ENCODE measurements at places on chromosomes 7 and 10. TPM values are rescaled to one million over a fixed set of nuclear protein-coding genes. Genes with fewer than 3 reads are reported as not detected.

DNA sequence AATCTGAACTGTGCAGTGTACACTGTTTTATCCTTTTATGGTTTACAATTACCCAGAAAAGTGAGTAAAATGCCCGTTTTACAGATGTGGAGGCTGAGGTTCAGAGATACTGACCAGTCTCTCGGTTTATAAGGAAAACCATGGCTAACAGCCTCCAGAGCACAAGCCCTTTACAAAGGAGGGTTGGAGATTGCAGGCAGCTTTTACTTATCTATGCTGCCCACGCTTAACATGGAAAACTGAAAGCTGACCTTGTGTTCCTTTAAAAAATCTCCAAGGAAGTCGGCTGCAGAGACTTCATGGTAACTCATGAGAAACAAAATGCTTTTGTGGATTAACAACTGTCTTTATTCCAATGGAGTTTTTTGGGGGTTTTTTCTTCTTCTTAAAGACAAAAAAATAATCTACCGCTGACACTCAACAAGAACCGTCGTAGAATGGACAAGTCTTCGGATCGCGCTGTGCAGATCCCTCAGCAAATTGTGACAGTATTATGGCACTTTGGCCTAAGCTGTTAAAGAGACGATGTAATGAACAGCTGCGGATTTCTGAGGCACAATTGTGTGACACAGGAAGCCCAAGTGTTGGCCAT lies 654 bp upstream of the SLF2 start:
- H3K36me3 ChIP-seq: no peaks in the 10 kb centered on the region
- peak overlapping the region; percentile 97 for H3K4me3 ChIP-seq
- no peak overlapping the region for H3K27ac ChIP-seq
- DNase-seq: no peak
- H3K4me1 ChIP-seq: peaks cover 10% of the 10 kb centered on the region

DNA sequence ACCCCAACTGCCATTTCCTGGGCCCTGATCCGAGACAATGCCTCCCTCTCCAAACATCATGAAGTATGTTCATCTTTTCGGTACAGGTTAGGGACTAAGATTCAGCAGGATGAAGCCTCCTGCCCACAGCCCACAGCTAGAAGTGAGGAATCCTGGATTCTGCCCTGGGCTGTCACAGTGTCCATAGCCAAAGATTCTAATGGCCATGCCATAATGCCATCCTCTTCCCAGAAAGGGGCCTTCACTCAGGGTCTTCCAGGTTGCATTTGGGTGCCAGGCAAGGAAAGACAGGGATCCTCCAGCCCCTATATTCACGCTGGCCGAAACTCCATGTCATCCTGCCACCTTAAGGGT lies 15.7 kb upstream of the ZMIZ1 start:
- H3K36me3 ChIP-seq: no peaks in the 10 kb centered on the region

GRCh38 chr10:71647526-71648253 lies 71.9 kb downstream of the C10orf105 start:
- no peaks in the 10 kb centered on the region for H3K4me1 ChIP-seq
- H3K4me3 ChIP-seq: no peak overlapping the region
- H3K27ac ChIP-seq: no peak overlapping the region
- no peaks in the 10 kb centered on the region for H3K27me3 ChIP-seq

GRCh38 chr10:484441-484924 lies 205.0 kb downstream of the DIP2C start:
- DNase-seq: peak; percentile 55
- peak overlapping the region; percentile 35 for H3K4me3 ChIP-seq
- no peaks in the 10 kb centered on the region for H3K36me3 ChIP-seq
- H3K27me3 ChIP-seq: no peaks in the 10 kb centered on the region

GRCh38 chr7:70647801-70648498 lies 484.0 kb upstream of the GALNT17 start:
- H3K27ac ChIP-seq: no peak overlapping the region
- H3K4me3 ChIP-seq: no peak overlapping the region
- H3K36me3 ChIP-seq: no peaks in the 10 kb centered on the region

- H3K4me3 ChIP-seq: no peak overlapping the region
- H3K36me3 ChIP-seq: no peaks in the 10 kb centered on the region
- H3K27me3 ChIP-seq: no peaks in the 10 kb centered on the region
- H3K27ac ChIP-seq: no peak overlapping the region
- no peaks in the 10 kb centered on the region for H3K4me1 ChIP-seq
- DNase-seq: no peak
Measured at GRCh38 chr7:24835643-24836042, 78.4 kb upstream of the GSDME start.

The ASAH2 gene
- total RNA-seq: 0.48 TPM

The LRRC4 gene
- total RNA-seq: 0.72 TPM

GRCh38 chr10:50324046-50324445 lies 72.7 kb upstream of the ASAH2 start:
- no peaks in the 10 kb centered on the region for H3K36me3 ChIP-seq
- DNase-seq: no peak
- no peak overlapping the region for H3K4me3 ChIP-seq
- H3K27ac ChIP-seq: no peak overlapping the region

- no peak for DNase-seq
- H3K27ac ChIP-seq: no peak overlapping the region
- H3K36me3 ChIP-seq: no peaks in the 10 kb centered on the region
- H3K4me1 ChIP-seq: no peaks in the 10 kb centered on the region
- H3K27me3 ChIP-seq: no peaks in the 10 kb centered on the region
Measured at GRCh38 chr10:77317221-77317620, 320.4 kb downstream of the KCNMA1 start.

The TMEM229A gene
- total RNA-seq: 0.92 TPM

DNA sequence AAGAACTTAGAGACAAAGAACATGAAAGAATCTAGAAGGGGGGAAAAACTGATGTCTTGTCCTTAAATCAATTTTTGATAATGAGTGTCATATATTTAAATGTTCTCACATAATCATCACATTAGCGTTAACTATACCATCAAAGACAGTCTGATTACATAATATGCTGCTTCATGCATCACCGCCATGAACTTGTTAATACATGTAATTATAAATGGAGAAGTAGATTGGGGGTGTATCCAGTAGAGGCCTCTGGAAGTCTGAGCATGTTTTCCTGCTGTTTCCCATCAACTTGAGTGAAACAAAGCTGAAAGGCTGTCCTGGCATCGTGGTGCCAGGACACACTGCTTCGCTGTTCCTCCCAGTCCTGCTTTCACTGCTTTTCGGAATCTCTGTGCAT lies 48.2 kb downstream of the PRLHR start:
- no peaks in the 10 kb centered on the region for H3K36me3 ChIP-seq
- no peak overlapping the region for H3K27ac ChIP-seq
- no peak for DNase-seq
- no peaks in the 10 kb centered on the region for H3K27me3 ChIP-seq
- no peaks in the 10 kb centered on the region for H3K4me1 ChIP-seq

DNA sequence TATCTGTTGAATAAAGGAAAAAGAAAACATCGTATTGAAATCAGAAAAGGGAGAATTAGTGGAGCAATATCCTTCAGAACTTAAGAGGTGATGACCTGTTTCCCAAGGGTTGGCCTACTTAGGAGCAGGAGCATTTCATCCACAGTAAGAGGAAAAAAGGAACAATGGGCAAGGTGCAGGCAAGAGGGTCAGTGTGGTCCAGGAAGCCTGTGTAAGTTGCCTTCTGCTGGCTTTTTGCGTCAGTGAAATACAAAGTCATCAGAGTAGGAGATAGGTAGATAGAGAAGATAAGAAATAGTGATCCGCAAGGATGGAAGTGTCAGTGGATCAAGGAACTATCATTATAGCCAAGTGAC lies 5.4 kb upstream of the ANKRD7 start:
- DNase-seq: no peak
- no peaks in the 10 kb centered on the region for H3K36me3 ChIP-seq
- peaks cover 2% of the 10 kb centered on the region for H3K4me1 ChIP-seq
- H3K4me3 ChIP-seq: no peak overlapping the region
- no peaks in the 10 kb centered on the region for H3K27me3 ChIP-seq

- no peaks in the 10 kb centered on the region for H3K27me3 ChIP-seq
- DNase-seq: no peak
- H3K36me3 ChIP-seq: no peaks in the 10 kb centered on the region
- no peaks in the 10 kb centered on the region for H3K4me1 ChIP-seq
Measured at GRCh38 chr7:76031964-76032363, 15.8 kb downstream of the STYXL1 start.

DNA sequence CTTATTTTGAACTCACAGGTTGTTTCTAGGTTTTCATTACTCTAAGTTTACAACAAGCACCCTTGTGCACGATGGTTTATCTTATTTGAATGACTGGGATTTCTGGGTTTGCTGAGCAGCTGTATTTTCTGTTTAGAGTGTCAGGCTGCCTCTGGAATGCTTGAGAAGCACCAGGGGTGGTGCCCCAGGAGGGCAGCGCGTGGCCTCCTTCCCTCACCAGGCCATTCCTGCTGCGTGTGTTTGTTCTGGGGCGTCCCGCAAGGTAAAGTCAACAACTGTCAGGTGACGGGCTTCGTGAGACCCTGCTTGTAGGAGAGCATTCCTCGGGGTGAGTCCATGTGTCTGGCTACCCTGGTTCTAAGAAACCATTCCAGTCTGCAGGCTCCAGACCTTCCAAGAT lies 54.9 kb downstream of the FAM171A1 start:
- H3K36me3 ChIP-seq: no peaks in the 10 kb centered on the region
- no peak overlapping the region for H3K4me3 ChIP-seq
- no peak for DNase-seq
- H3K27ac ChIP-seq: no peak overlapping the region
- H3K27me3 ChIP-seq: no peaks in the 10 kb centered on the region

GRCh38 chr10:122331615-122332446 lies 42.7 kb upstream of the PLEKHA1 start:
- no peaks in the 10 kb centered on the region for H3K36me3 ChIP-seq
- no peak overlapping the region for H3K4me3 ChIP-seq
- DNase-seq: no peak
- H3K4me1 ChIP-seq: no peaks in the 10 kb centered on the region

DNA sequence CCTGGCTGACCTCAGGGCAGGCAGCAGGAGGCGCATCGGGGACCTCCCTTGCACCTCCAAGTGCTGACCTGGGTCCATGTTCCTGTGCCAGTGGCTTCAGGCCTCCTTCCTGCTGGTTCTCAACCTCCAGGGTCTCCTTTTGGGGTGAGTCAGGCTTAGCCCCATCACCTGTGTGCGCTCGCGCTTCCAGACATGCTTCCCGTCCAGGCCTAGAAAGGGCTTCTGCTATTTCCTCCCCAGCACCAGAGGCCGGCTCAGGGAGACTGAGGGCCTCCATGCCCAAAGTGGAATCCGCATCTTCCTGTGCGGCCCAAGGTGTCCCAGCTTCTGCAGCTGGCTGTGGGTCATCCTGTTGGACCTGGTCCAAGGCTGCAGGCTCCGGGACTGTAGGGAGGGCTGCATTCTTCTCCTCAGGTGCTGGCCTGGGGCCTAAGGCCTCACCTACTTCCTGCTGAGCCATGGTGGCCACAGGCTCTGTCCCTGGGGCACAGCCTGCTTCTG lies 5.9 kb downstream of the NACAD start:
- no peak overlapping the region for H3K27ac ChIP-seq
- no peaks in the 10 kb centered on the region for H3K27me3 ChIP-seq
- H3K36me3 ChIP-seq: no peaks in the 10 kb centered on the region
- no peak overlapping the region for H3K4me3 ChIP-seq
- H3K4me1 ChIP-seq: peaks cover 3% of the 10 kb centered on the region
- DNase-seq: peak; percentile 33

- H3K4me1 ChIP-seq: peaks cover 4% of the 10 kb centered on the region
- no peaks in the 10 kb centered on the region for H3K27me3 ChIP-seq
- no peak overlapping the region for H3K4me3 ChIP-seq
- H3K36me3 ChIP-seq: no peaks in the 10 kb centered on the region
Measured at GRCh38 chr7:76326646-76327233, 24.3 kb downstream of the HSPB1 start.

The NAT16 gene
- not detected for total RNA-seq

DNA sequence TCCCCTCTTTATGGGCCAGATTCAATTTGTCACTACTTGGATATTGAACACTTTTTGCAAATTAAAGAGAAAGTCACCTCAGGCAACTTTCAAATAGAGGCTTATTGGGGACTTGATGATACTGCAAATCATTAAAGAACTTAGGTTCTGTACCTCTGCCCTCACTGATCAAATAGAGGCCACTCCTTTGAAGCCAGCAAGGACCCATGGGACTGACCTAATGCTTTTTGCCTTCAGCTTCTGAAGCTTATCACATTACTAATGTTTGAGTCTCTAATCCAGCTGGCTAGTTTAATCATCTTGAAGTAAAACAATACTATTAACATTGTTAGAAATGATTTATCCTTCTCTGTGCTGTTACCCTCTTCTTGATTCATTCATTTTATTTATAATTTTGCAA lies 93.0 kb upstream of the ZNF800 start:
- no peaks in the 10 kb centered on the region for H3K4me1 ChIP-seq
- no peak overlapping the region for H3K4me3 ChIP-seq
- no peaks in the 10 kb centered on the region for H3K36me3 ChIP-seq
- no peak for DNase-seq
- H3K27me3 ChIP-seq: no peaks in the 10 kb centered on the region

DNA sequence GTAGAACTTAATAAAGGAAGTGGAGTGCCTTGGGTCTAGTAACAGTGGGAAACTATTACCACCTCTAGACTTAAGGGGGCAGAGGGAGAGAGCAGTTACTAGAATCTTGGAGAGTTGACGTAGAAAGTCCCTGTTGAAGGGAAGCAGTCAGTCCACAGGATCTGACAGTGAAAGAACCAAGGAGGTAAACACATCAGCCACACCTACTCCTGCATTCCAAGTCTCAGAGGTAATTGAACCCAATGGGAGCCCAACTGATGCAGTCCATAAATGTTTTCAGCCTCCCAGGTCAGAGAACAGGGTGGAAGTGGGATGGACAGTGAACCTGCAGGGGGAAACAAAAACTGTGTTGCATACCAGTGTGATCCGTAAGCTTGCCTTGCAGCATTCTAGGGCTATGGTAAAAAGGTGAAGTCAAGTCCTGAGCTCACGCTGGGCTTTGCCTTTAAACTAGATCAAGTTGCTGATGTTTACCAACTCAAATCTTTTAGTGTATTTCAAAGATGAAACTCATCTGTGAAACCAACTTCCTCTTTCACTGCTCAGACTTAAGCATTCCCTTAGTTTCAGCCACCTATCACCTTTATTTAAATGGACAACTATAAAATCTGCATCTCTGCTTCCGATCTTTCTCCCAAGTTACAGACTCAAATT lies 57.2 kb downstream of the SLC16A12 start:
- H3K27ac ChIP-seq: no peak overlapping the region
- no peak overlapping the region for H3K4me3 ChIP-seq
- no peaks in the 10 kb centered on the region for H3K27me3 ChIP-seq
- peaks cover 16% of the 10 kb centered on the region for H3K4me1 ChIP-seq
- H3K36me3 ChIP-seq: no peaks in the 10 kb centered on the region

DNA sequence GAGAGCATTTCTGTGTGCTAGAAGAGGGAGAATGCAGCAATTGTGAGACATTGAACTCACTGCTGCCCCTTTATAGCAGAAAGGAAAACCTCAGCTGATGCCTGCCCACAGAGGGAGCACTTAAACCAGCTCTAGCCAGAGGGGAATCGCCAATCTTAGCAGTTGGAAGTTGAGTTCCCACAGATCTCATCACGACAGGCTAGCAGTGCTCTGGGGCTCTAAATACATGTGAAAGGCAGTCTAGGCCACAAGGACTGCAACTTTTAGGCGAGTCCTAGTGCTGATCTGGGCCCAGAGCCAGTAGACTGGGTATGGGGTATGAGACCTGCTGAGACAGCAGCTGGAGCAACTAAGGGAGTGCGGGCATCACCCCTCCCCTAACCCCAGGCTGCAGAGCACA lies 25.2 kb upstream of the PRR15 start:
- no peak overlapping the region for H3K27ac ChIP-seq
- no peaks in the 10 kb centered on the region for H3K4me1 ChIP-seq
- H3K27me3 ChIP-seq: no peaks in the 10 kb centered on the region
- H3K4me3 ChIP-seq: no peak overlapping the region

GRCh38 chr7:81433206-81433605 lies 336.6 kb downstream of the HGF start:
- no peaks in the 10 kb centered on the region for H3K4me1 ChIP-seq
- no peak overlapping the region for H3K4me3 ChIP-seq
- no peaks in the 10 kb centered on the region for H3K27me3 ChIP-seq
- H3K36me3 ChIP-seq: no peaks in the 10 kb centered on the region
- DNase-seq: no peak

The NOS3 gene
- total RNA-seq: 6.0 TPM

The SLC29A4 gene
- total RNA-seq: 1.5 TPM

Measured in ovary (tissue), 10 donors.